ENCODE measurements at places on chromosomes 3 and 15.
A peak's percentile ranks its signal among the peaks of the same experiment; 100 is the strongest.

DNA sequence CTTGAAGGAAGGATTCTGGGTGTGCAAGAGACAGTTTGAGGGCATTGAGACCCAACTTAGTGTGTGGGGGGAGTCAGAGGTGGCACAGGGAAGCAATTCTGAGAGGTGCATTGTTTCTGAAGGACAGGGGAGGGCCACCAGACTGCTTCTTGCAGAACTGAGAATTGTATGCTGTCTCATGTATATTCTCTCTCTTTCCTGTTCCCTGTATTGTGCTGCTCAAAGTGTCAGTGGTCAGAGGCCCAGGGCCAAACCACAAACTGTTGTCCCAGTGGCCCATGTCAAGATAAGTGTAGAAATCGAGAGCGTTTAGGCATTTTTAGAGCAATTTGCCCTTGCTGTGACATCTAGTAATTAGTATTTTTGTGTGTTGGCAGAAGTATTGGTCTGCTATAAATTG, 567.1 kb downstream of the EDEM1 start:
- no peak for DNase-seq

DNA sequence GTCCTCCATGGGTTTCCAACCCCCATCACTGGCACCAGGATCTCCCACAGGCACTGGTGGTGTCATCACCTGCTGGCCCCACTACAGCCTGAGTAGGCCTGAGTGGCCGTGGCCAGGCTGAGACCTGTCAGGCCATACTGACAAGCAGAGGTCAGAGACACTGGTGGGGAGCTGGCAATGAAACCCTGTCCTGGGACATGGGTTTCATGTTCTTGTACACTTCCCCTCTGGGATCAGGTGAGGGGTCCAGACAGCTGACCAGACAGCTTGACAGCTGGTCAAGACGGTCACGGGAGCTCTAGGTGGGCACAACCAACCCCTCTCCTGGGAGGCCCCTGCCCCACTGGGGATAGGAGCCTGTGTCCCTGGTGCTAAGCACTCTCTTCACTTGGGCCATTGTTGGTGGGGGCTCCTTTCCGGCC, 13.1 kb downstream of the ZBTB47 start:
- DNase-seq, result no peak

DNA sequence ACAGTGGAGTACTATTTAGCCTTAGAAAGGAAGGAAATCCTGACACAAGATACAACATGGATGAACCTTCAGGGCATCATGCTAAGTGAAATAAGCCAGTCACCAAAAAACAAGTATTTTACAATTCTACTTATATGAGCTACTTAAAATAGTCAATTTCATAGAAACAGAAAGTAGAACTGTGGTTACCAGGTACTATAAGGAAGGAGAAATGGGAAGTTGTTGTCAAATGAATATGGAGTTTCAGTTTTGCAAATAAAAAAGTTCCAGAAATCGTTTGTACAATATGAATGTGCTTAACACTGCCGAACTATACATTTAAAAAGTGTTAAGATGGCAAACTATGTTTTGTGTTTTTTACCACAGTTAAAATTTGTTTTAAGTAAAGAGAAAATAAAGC, 26.8 kb downstream of the TRANK1 start:
- DNase-seq, result no peak

GRCh38 chr3:177731644-177732268, 534.5 kb upstream of the TBL1XR1 start:
- no peak for DNase-seq

GRCh38 chr15:72237029-72237852, 6.3 kb upstream of the PKM start:
- peak; percentile 83 for DNase-seq

DNA sequence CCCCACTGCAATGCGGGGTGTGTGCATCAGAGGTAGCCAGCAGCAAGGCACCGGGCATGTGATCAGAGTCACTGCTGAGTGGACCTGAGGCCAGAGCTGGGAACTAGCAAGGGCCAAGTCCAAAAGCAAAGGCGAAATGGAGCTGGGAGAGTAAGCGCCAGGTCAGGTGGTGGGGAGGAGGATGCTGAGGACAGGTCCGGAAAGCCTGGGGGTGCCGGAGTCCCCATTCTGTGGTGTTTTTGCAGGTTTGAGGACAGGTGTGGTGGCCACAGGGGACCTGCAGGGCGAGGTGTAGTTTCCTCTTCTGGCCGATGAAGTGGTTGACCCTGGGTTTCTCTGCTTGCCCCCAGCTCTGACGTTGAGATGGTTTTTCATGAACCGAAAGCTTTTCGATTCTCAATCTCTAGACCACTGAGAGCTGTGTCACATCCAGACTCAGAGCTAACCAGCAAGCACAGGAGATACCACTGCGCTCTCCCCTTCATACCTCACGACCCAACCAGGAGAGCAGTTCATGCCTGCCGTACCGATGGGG, 35.0 kb upstream of the HES1 start:
- no peak for DNase-seq

DNA sequence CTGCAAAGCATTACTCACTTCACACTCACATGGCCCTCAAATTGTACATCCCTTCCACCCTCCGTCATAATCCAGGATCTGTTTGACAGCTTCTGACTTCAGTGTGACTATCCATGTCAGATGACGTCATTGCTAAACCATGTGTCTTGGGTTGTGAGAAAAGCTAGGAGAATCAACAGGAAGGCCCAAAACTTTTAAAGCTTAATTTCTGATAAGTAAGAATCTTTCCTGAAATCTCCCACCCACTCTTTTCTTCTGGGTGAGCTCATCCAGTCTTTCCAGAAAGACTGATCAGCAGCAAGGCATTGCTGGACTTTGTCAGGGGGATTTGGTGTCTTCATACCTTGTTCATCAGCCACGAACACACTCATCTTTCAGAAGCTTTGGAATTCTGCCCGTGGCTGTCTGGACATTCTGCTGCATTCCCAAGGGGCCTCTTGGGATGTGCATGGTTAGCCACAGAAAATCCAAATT, 11.5 kb upstream of the LMCD1 start:
- peak; percentile 72 for DNase-seq

DNA sequence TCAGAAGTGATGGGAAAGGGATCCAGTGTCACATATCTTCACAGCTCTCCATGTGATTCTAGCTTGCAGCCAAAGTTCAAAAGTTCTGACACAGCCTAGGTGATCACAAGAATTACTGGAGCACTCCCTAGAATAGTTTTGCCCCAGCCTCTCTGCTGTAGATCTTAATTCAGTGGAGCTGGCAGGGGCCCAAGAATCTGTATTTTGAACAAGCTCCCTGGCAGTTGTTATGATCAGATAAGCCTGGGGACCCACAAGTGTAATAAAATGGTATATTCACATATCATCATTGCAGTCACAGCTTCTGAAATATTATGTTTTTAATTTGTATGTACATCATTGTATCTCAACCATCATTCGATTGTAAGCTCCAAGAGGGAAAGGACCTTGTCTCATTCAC, 62.3 kb downstream of the NOX5 start:
- DNase-seq, result no peak

DNA sequence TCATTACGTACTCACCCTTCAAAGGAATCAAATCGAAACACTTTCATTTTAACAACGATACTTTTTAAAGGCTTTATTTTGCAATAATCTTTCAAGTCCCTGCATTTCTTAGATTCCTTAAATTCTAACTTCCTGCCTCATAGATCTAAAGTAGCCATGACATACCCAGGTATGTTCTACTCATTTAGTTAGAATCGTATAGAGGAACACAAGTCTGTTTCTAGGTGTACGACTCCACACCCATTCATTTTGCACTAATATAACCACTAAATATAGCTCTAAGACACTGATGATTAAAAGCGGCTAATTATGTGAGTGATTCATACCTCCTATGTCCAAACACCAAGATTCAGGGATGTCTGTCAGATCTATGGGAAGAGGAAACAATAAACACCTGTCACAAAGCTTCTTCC, 1.3 kb downstream of the ATP13A3 start:
- no peak for DNase-seq

- DNase-seq, result no peak
Measured at GRCh38 chr3:126149256-126149902, 31.0 kb downstream of the ALDH1L1 start.

All from ELF-1 (cell line).